NCI-H1436 (cell line): ENCODE measurements at places on chromosomes 5 and 9.
A peak's percentile ranks its signal among the peaks of the same experiment; 100 is the strongest.

DNA sequence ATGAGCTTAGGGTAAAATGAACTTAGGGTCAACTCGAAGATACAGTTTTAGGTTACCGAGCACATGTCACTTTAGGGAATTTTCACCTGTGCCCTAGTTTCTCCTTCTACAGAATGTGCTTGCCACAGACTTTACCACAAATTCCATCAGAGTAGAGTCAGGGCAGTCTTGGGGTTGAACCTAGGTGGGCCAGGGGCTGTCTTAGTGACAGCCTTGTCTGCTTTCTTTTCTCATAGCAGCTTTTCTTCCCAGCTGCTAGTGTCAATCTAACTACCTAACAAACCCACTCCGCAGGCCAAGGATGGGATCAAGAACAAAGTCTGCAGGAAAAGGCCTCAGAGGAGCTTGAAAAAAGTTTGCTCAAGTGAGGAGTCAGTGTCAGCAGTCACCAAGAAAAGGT is 458.1 kb upstream of the CDH18 start:
- DNase-seq: no peak

DNA sequence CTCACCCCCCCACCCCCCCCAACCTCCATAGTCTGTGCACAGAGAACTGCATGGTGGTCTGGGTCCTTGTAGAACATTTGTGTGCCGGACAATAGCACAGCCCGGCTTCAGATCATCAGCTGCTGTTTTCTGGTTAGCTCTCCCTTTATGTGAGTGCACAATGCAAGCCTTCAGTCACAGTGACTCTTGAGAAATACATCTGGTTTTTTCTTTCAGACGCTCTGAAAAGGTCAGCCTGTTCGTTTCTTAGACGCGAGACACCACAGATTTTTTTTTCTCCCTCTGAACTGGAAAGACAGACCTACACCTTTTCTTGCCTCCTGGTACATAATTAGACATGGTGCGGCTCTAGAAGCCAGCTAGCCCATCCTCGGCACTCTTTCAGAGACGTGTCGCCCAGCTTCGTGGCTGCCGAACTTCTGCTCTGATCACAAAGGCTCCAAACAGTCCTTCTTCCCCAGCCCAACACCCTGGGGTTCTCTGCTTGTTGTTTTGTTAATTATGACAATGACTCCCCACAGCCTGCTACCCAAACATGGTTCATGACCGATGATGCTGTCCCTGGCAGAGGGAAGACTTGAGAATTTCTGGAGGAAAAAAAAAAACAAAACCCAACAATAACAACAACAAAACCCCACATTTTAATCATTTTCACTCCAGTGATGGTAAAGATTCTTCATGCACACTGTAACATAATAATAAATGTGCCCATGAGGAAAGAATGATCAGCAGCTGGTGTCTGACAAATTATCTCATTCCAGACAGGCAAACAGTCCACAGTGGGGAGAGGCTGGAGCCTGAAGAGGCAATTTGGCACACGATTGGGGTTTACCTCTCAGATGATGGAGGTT is 241.4 kb upstream of the ZNF462 start:
- no peak for DNase-seq

DNA sequence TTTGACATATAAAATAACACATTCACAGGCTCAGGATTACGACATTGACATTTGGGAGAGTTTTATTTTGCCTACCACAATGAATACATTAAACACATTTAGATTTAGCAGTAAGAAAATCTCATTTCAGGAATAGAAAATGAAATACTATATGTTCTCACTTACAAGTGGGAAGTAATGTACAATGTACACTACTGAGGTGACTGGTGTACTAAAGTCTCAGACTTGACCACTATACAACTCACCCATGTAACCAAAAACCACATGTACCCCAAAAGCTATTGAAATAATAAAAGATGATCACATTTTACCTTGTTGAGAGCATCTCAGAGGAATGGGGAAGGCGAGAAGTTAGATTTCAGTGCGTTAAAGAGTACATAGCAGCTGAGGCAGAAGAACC is 1202.4 kb upstream of the SEMA6A start:
- DNase-seq: no peak

- DNase-seq: no peak
Measured at GRCh38 chr9:114478459-114478858, 26.8 kb downstream of the WHRN start.

GRCh38 chr5:168024306-168024705 is 267.1 kb upstream of the WWC1 start:
- DNase-seq: no peak

- DNase-seq: no peak
Measured at GRCh38 chr5:37400501-37400900, 21.4 kb downstream of the WDR70 start.

- peak; percentile 61 for DNase-seq
Measured at GRCh38 chr9:99266255-99267023, 44.4 kb downstream of the SEC61B start.

GRCh38 chr5:13403351-13403750 is 541.1 kb downstream of the DNAH5 start:
- no peak for DNase-seq

GRCh38 chr9:89814340-89815040 is 209.7 kb downstream of the GADD45G start:
- DNase-seq: no peak

DNA sequence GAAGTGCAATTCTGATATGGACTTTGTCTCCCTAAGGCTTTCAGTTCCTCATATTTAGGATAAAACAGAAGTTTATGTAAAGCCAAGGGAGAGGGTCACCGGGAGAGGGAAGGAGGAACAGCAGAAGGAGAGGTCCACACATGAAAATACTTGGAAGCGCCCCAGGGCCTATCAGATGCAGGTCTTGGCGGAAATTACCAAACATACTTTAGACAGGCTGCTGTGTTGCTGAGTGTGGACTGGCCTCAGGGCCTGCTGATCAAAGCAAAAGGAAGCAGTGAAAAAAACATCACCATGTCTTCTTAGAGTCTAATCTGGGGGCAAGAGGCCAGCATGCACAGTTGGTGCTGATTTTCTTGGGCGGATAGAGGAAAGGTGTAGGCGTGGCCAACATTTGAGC is 14.1 kb upstream of the NTRK2 start:
- no peak for DNase-seq

DNA sequence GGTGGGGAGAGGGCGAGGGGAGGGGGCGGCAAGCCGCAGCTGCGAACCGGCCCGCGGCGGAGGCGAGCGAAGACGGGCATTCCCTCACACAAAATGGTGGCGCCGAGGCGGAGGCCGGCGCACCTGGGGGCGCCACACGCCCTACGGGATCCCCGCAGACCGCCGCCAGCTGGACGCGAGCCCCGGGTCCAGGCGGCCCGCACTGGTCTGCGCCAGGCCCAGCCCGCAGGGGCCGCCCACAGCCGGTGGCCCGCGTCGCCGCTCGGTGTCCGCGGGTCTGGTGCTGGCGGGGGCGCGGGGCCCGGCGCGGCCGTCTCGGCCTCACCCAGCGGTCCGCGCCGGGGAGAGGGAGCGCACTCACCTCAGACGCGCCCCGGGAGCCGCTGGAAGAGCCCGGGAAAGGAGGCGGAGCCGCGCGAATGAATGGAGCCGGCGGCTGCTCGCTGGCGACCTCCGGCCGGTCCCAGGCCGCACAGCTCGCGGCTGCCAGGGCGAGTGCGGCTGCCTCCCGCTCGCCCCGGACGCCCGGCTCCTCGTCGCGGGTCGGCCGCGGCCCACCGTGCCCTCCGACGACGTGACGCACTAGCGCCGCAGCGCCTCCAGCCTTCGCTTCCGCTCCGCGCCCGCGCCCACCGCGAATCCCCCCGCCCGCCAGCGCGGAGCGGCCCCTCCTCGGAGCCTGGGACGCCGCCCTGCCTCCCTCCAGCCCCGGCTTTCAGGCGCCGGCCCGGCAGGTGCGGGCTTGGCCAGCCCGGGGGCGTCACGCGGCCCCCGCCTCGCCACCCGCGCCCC is at the start of gene FAM169A:
Gene FAM169A (minus strand): TSS at position 584 of the 792 bp plus-strand sequence. CDS start 24,711 bp downstream, outside the sequence.
- DNase-seq: peak; percentile 67

- no peak for DNase-seq
Measured at GRCh38 chr5:150758203-150758530, 650 bp downstream of the DCTN4 start.

DNA sequence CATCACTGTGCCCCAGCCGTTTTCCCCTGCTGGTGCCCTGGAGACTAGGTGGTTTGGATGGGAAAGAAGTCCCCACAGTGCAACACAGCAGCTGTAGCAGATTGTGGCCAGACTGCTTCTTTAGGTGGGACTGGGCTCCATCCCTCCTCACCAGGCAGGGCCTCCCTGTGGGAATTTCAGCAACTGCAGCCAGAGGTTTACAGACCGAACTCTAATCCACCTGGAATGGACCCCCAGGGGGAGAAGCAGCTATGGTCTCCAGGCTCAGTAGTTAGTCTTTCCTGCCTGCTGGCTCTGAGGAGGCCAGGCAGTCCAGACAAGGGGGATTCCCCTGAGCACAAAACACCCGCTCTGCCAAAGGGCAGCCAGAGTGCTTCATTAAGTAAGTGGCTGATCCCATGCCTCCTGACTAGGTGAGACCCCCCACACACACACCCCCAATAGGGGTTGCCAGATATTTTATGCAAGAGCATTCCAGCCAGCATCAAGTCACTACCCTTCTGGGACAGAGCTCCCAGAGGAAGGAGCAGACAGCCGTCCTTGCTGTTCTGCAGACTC is 188.9 kb downstream of the SGCD start:
- DNase-seq: no peak
